ENCODE measurements at places on chromosomes 2 and 18.

DNA sequence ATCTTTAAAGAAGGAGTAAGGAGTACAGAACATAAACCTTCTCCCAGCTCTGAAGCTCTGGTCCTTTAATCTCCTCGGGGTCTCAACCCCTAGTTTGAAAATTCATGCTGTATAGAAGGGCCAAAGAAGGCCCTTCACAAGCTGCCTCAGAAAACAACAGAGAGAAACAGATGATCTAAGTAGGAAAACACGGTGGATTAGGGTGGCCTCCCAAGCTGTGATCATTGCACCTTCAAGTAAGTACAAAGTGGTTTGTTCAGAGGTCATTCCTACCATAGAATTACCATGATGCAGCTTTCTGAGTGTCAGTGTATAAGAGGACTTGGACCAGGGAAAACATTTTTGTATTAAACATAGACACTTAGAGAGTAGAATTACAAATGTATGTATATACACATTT is 10.9 kb downstream of the TMEM169 start:
- no peak for DNase-seq

DNA sequence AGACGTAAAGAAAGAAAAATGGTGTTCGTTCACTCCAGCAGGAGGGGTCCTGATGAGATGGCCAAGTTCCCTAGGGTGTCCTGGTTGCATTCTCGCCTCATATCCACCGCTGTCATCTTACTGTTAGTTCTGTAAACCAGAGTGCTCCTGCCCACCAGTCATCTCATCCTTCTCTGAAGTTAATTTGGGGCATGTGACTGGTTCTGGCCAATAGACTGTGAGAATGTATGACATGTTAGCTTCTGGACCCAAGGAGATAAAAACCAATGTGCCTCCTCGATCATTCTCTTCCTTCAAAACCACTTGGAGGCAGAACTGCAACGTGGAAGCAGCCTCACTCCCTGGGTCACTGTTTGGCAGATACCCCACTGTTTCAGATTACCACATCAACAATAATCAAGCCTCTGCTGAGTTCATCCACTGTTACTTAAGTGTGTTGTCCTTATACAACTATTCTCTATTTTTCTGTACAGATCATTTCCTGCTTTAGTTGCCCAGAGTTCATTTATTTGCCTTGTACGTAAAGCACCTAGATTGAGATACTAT is 759.1 kb downstream of the TSN start:
- DNase-seq = no peak

DNA sequence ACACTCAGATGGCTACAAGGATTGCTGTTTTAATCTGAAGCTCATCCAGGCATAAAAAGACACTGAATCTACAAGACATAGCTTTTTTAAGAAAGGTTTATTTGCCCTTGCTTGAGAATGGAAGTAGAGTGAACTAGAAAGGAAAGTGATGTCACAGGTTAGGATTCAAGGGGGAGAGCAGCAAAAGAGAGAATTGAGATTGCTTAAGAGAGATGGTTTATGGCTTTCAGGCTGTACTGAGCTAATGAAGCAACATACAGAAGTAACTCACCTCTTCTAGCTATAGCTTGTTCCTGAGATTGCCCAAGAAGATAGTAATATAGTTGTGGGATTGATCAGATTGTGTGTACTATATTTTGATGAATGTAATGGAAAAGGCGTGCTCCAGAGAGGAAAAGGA is 26.1 kb upstream of the ACVR2A start:
- DNase-seq = no peak

DNA sequence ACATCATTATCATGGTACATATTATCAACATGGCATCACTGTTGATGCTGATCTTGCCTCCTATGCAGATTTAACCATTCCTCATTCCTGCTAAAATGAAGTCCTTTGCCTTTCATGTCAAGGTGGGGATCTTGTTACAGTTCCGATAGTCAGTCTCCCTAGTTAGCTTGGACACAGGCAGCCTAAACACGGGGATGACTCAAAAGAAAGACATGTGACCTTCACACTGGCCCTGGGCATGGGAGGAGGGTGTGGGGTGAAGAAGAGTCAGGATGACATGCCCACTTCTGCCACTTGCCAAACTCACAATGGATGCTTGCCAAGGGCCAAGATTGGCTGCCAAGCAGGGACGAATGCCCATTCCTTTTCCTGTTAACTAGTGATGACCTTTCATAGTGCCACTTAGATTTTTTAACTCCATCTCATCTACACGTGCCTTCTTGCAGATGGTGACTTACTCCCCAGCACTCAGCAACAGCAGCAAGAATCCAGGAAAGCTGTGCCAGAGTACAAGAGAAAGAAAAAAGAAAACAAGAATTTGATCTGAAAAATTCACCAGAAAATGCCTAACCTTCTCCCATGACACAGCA is 13.9 kb upstream of the SLC1A4 start:
- no peak for DNase-seq

GRCh38 chr2:231170055-231170454 is 28.4 kb upstream of the ARMC9 start:
- DNase-seq = no peak

DNA sequence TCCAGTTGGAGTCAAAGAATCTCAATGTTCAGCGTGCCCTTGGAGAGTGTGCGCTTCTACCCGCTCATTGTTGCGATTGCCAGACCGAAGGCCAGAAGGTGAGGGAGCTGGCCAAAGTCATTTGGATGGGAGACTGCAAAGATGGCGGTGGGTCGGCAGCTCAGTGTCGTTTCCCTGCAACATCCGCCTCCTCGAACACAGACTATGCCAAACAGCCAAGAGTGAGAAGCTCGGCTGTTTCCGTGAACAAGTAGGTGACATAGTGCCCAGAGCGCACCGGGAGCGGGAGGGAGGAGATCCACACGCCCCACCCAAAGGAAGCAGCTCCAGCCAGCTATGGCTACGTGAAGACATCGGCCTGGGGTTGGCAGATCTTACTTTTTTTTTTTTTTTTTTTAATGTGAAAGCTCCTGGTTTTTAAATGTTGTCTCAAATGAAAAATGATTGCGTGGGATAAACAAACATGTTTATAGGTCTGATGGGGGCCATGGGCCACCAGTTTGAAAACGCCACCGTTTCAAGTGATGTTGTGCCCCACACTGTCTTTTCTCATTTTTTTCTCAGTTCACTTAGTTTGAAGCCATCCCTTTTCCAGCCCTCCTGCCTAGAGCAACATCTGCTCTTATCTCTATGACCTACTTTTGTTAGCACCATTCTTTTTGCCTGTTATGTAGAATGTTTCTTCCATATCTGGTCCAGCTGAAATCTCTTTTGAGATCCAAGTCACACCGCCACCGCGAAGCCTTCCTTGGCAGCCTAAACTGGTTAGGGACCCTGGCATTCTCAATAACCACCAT is 682.4 kb downstream of the RNF144A start:
- no peak for DNase-seq

Data from CD4-positive, alpha-beta T cell treated with Interleukin-15 for 4 hours (primary cell).